ENCODE measurements at places on chromosomes 16 and 17.

DNA sequence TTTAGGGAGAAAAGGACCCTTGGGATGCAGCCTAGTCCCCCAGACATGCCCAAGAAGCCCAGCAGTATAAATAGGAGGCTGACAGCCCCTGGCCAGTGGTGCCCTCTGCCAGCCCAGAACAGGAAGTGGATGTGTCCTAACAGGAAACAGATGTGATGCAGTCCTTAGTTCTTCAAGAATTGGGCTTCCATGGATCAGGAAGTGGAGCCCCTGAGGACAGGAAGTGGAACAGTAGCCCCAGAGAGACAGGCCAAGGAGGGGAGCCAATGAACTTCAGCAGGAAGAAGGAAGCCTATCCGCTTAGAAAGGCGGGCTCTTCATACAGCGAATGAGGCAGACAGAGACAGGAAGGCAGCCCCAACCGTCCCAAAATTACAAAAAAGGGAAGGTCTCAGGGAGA, 7.2 kb downstream of the CTF1 start:
- DNase-seq = no peak

DNA sequence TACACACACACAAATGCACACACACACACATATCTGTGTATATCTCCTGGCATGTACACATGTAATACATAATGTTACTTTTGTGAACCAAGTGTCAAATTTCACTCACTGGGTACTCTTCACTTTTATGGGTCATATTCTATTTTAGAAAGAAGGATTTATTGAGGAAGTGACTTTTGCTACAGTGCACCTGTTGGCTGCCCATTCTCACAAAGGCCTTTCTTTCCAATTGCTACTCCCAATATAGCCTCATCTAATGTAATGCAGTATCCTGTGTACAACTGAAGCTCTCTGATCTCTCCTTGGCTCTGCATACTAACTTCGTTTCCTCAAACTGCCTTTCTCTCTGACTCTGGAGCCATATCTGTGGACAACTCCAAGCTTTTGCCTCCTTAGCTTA, 107.5 kb downstream of the ABCA8 start:
- DNase-seq = no peak

GRCh38 chr16:56883586-56883985, 18.6 kb downstream of the SLC12A3 start:
- DNase-seq = no peak

GRCh38 chr17:79183293-79184158, 108.9 kb downstream of the ENGASE start:
- DNase-seq = no peak

DNA sequence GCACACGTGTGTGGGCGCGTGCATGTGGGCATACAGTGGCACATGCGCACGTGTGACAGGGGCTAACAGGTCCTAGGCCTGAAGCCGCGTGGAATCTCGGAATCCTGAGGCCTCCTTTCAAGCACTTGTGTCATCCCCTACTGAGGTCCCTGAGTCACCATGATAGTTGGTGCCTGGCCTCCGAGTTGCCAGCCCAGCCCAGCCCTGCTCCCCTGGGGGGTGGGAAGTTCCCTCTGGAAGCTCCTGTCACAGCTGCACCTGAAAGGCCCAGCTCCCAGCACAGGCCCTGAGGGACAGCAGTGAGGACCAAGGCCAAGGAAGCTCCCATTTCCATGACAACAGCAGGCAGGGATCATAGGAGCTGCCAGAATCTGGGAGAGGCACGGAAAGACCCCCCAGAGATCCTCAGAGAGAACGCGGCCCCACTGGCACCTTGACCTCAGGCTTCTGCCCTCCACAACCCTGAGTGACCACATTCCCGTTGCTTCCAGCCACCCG, 35.4 kb upstream of the ENPP7 start:
- no peak for DNase-seq

- no peak for DNase-seq
These were observed 504 bp downstream of the ERN1 start for GRCh38 chr17:64129515-64129764.

All from SJSA1 (cell line).